ENCODE measurements at places on chromosomes 3 and 15.
A peak's percentile ranks its signal among the peaks of the same experiment; 100 is the strongest.

DNA sequence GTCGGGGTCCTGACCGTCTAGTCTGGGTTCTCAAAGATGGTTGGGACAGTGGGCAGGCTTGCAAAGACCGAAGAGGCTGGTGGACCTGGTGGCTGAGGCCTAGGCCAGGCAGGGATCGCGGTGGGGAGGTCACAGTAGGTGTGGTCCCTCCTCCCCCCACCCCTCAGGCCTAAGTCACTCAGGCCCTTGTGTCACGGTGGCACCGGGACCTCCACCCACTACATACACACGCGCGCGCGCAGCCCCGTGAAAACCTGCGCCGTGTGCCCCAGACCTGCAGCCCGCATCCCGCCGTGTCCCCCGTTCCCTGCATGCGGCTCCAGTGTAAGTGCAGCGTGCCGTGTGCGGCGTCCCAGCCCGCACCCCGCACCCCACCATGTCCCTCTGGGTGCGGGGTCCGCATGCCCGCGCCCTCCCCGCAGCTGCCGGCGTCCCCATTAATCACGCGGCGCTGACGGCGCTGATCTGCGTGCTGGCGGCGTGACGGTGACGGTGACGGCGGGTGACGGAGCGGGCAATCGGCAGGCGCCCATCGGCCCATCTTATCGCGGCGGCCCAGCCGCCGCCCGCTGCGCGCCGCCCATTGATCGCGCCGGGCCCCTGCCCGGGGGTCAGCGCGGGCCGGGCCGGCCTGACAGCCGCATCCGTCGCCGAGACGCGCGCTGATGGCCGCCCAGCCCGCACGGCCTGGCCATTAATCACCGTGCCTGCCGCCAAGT is 24.4 kb downstream of the SEC61A1 start:
- DNase-seq: no peak

- DNase-seq: no peak
Measured at GRCh38 chr15:36501063-36501678, 78.3 kb upstream of the CDIN1 start.

- DNase-seq: no peak
Measured at GRCh38 chr3:13496879-13497278, 16.8 kb downstream of the HDAC11 start.

DNA sequence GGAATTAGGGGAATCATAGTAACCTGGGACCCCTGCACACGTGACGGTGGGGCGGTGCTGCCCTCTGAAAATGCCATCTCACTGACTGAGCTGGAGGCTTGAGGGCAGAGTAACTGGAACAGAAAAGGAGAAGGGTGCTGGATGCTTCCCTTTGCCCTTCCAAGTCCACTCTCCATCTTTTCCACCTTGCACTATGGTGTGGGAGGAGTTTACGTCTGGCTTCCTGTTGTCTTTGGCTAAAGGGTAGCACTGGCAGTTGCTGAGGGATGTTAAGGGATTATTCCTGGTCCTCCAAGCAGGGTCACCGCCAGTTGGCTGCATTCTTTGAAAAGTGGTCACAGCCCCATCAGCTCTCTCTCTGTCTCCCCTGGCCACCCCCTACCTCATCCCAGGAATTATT is 129.4 kb upstream of the SNTN start:
- DNase-seq: no peak

GRCh38 chr3:119018690-119019463 is 15.8 kb downstream of the IGSF11 start:
- DNase-seq: no peak

- DNase-seq: no peak
Measured at GRCh38 chr3:51686512-51687215, 15.6 kb downstream of the TEX264 start.

- DNase-seq: no peak
Measured at GRCh38 chr15:27662892-27663291, 436.2 kb downstream of the OCA2 start.

- DNase-seq: no peak
Measured at GRCh38 chr3:114212646-114213045, 24.7 kb downstream of the ZNF80 start.

DNA sequence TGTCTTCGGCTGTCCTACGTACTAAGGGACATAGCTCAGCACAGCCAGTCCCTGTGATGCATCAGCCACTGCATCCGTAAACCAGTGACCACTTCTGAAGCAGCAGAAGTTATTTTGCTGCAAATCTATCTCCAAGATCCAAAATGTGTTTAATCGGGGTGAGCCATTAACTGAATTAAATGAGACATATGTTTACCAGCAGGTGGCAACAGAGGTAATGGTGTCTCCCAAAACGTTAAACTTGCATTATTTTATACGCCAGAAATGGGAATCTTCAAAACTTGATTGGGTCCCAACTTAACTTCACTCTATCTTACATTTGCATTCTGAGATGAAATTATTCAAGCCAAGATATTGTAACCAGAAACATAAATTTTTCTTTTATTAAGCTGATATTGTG is 75.3 kb upstream of the BOC start:
- DNase-seq: no peak

DNA sequence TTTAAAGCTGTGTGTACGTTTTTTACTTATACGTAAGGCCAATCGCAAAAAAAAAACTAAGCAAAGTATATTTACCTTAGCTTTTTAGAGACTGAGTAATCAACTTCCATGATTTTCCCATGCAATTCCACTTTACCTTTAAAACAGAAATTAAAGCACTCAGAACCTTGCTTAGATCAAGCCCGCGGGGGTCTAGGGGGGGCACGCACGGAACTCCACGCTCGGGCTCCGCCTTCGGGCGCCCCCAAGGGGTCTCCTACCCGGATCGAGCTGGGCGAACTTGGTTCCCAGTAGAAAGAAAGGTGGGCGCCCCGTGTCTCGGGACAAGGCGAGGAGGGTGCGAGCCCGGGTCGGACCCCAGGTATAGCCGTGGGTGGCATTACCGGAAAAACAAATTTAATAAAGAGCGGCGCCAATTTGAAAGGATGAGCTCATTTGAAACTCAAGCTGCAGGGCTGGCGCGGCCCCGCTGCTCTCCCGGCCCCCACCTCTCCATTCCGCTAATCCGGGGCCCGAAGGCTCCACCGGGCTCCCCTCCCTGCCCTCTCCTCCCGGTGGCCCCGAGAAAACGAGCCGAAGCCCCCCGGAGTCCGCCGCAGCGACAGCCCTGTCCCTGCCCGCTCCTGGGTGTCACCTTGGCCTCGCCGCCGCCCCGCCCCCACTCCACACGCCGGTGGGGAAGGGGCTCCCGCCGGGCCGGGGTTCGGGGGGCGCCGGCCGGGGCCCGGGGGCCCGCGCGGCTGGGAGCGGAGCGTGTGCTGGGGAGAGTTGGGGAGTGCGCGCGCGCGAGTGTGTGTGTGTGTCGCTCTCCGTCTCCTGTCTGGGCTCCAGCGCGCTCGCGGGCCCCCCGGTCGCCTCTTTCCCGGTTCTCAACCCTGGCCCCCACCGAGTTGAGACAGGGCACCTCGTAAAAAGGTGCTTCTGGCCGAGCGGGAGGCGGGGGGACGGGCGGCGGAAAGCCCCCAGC is 1.5 kb downstream of the IGF2BP2 start:
- no peak for DNase-seq

GRCh38 chr3:108538083-108538482 is 27.7 kb upstream of the MYH15 start:
- DNase-seq: no peak

DNA sequence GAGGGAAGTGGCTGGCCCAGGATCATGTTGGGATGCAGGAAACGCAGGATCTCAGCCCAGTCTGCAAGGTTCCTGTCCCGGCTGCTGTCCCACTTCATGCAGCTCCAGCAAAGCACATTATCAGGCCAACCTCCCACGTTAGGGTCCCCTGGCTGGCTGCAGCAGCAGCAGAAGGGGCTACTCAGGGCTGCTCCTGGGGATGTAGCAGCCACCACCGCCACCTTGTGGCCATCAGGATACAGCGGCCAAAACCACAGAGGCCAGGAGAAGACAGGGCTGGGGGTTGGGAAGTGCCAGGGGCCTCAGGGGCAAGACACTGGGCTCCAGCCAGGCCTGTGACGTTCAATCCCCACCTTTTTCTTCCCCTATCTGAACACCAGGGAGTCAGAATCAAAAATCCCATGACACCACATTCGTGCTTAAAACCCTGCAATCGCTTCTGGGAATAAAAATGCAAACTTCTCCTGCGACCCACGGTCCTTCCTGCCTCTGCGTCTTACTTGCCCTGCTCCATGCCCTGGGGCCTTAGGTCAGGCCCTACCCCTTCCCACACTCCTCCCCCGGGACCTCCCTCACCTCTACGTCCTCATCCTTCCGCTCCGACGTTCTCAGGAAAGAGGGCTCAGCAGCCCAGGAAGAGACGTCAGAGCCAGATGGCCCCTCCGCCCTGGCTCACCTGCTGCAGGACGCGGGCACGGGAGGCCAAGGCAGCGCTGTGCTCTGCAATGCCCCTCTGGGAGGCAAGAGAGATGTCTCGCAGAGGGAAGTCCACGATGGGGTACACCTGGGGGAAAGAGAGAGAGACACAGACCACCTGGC is 21.5 kb downstream of the SSUH2 start:
- peak; percentile 58 for DNase-seq

GRCh38 chr3:169460035-169460434 is 203.5 kb downstream of the MECOM start:
- DNase-seq: no peak

GRCh38 chr3:154062513-154062912 is 58.7 kb upstream of the ARHGEF26 start:
- no peak for DNase-seq

DNA sequence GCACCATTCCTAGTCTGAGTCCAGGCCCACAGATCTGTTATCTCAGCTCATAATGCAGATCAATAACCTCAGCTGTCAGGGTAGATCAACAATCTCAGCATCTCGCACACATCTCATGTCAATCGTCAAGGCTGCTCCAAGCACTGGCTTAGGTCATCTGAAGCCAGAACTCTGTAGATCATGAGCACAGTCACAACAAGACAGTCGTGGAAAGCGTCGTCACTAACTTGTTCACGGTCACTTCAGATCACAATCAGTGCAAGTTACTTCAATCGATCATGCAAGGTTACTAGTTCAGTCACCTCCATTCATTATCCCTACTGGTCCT is 71.8 kb downstream of the RBPMS2 start:
- DNase-seq: no peak

DNA sequence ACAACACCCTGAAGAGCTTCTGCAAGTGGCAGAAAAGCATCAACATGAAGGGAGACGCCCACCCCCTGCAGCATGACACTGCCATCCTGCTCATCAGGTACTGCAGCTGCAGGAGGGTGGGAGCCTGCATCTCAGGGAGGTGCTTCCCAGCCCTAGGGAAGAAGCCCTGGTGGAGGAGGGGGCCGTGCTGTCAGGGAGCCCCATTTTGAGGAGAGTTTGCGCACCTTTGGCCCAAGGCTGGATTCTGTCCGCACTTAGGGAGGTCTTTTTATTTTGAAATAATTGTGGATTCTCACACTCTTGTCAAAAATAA is 42.1 kb downstream of the SAXO2 start:
- DNase-seq: peak; percentile 10

- DNase-seq: no peak
Measured at GRCh38 chr3:4306091-4306490, 2.9 kb downstream of the SETMAR start.

- no peak for DNase-seq
Measured at GRCh38 chr15:73558529-73558928, 74.7 kb downstream of the NPTN start.

GRCh38 chr15:45268135-45268534 is 16.1 kb downstream of the SLC28A2 start:
- peak; percentile 67 for DNase-seq

GRCh38 chr15:48225771-48226170 is 19.7 kb downstream of the SLC12A1 start:
- DNase-seq: no peak

- peak; percentile 40 for DNase-seq
Measured at GRCh38 chr15:25178835-25179672, 224.3 kb downstream of the SNRPN start.

- no peak for DNase-seq
Measured at GRCh38 chr3:23785882-23786281, 19.9 kb upstream of the UBE2E1 start.

DNA sequence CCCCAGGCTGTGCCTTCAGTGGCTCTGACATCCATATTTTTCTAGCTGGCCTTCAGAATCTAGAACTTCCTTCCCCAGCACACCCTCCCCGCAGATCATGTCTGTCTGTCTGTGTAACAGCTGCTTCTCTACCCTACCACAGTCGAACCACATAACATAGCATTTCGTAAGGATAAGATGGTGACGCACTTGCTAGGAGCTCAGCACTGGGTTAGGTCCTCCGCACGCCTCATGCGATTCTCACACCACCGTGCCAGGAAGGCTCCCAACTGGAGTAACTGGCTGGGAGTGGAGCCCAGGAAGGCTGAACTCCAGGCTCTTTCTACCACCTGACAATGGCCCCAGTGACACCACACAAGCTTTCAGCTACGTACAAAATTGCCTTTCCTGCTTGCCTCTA is 168.6 kb downstream of the STT3B start:
- DNase-seq: no peak

GRCh38 chr3:169813757-169814517 is 1.2 kb upstream of the LRRC34 start:
- DNase-seq: no peak

DNA sequence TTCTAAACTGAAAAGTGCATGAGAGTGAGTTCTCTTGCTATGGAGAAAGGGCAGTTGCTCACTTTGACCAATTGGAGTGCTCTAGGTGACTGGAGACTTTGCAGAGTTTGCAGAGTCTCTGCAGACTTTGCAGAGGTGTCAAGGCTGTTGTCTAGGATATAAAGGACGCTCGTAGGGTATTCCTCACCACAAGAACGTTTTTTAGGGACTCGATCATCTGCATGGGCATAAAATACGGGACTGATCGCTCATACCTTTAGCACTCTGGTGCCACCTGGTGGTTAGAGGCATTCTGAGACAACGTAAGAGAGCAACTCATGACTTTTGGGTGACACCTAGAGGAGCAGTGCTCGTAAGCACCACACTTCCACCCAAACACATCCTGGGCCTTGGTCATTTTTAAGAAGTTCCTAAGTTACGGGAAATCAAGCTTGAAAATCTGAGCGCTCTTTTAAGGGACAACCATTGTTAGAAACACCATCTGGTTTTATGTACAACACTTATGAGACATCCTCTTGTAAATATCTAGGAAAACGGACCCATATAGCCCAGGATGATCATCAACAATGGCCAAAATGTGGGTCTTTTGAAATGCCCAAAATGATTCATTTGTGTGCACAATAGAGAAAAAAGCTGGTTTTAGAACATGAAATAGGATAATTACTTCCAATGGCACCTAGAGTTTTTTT is 51.6 kb upstream of the XCR1 start:
- DNase-seq: peak; percentile 88

DNA sequence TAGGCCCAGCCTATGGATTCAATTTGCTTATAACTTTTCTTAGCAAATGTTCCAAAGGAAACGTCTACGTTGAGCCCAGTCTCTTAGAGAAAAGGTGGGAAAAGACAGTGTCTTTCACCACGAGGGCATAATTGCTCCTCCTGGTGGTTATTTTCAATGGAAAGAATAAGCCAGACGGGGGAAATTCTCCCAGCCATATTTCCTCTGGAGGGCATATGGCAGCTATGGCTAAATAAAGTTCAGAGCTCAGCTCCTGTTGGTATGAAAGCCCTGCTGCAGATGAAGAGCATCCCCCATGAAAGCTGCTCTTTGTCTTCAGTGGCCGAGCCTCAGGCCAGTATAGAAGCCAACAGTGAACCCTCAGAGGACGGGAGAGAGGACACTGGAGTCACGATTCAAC is 297.9 kb downstream of the RYR3 start:
- no peak for DNase-seq
